Astrocyte (in vitro differentiated cells and primary cell): ENCODE measurements at places on chromosomes 1 and 21. TPM values are rescaled to one million over a fixed set of nuclear protein-coding genes. Genes with fewer than 3 reads are reported as not detected.

- peak; percentile 46 for DNase-seq
These were observed 9.3 kb upstream of the PHGDH start for GRCh38 chr1:119702384-119702783.

DNA sequence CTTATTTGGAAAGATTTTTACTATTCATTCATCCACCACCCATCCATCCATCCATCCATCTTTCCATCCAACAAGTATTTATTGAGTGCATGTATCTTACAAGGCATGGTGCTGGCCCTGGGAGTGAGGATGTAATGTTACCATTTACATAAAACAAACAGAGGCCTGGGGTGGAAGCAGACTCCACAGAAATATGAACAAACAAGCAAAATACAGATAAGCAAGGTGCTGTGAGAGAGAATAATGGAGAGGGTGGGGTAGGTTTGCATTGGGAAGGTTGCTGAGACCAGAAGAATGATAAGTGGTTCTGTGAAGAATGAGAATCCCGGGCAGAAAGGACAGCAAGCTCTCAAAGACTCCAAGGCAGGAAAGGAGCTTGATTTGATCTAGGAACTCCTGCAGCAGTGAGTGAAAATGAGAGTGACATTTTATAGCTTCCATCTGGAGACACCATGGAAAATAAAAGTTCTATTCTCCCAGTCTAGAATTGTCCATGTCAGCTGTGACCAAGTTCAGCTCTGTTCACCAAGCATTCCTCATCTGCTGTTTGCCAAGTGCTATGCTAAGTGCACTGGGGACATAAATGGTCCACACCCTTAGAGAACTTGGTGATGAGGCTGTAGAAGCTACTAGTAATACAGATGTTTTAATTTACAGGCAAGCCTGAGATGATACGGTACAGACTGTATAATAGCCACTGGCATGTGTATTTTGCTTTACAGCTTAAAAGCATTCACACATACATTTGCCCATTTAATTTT lies 75.3 kb downstream of the PEX14 start:
- DNase-seq, result no peak

GRCh38 chr1:92480200-92480812 lies 6.4 kb downstream of the GFI1 start:
- DNase-seq, result no peak

FAM163A gene
- not detected in 2 replicates for total RNA-seq

- DNase-seq, result no peak
These were observed 252.1 kb downstream of the MATN1 start for GRCh38 chr1:30471307-30471706.

DNA sequence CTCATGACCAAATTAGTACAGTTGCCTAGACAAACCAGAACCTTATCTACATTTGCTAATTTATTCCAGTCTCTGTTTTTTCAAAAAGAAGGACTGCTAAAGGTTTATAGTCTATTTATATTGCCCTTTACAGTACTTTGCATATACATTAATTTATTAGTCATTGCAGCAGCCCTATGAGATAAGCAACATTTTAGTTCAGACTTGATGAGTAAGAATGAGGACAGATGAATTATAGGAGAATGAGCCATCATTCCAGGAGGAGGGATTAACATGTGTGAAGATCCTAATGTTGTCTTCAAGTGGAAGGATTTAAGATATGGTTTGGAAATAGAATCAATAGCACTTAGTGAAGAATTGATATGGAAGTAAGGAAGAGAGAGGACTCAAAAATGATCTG lies 152.4 kb downstream of the KCTD3 start:
- DNase-seq, result no peak

GRCh38 chr1:241423541-241424479 lies 66.8 kb upstream of the RGS7 start:
- DNase-seq, result peak; percentile 27

KCNA3 gene
- total RNA-seq, result 0.09 TPM in 1 of 2 replicates, not detected in the other

MAP1LC3C gene
- 3.4 and 9.9 TPM in 2 replicates for total RNA-seq

RNASEL gene
- total RNA-seq, result 1.8 and 2.5 TPM in 2 replicates

- no peak for DNase-seq
These were observed 6.5 kb downstream of the FMO5 start for GRCh38 chr1:147218606-147219005.

FGGY gene
- 6.8 and 8.3 TPM in 2 replicates for total RNA-seq

DIP2A gene
- total RNA-seq, result 33.0 and 35.4 TPM in 2 replicates

- DNase-seq, result no peak
These were observed 485.4 kb upstream of the LRRC7 start for GRCh38 chr1:69082312-69082711.

- DNase-seq, result peak; percentile 79
These were observed 5.1 kb upstream of the GNG12 start for GRCh38 chr1:67838180-67838910.

DNA sequence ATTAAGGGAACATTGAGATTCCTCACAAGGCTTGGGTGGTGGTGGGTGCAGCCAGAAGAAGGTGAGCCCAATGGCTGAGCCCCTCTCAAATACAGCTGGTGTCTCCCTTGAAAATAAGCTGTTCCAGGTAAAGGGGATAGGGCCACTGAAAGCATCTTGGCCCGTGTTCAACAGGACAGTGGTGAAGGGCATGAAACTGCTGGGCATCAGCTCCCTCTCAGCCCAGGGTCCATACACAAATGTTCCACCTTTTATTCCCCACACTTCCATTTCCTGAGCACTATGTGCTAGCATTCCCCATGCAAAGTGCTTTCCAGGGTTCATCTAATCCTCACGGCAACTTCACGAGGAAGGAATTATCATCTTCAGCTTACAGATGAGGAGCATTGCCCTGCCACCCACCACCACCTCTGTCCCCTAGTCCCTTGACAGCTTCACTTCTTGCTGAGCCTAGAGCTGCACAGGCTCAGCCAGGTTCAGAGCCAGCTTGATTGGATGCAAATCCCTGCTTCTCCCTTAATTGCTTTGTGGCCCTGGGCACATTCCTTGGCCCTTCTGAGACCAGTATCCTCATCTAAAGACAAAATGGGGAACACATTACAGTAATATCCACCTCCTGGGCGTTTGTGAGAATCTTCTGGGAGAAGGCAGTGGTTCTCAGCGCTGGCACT lies 9.6 kb downstream of the TAGLN2 start:
- DNase-seq, result no peak

DNA sequence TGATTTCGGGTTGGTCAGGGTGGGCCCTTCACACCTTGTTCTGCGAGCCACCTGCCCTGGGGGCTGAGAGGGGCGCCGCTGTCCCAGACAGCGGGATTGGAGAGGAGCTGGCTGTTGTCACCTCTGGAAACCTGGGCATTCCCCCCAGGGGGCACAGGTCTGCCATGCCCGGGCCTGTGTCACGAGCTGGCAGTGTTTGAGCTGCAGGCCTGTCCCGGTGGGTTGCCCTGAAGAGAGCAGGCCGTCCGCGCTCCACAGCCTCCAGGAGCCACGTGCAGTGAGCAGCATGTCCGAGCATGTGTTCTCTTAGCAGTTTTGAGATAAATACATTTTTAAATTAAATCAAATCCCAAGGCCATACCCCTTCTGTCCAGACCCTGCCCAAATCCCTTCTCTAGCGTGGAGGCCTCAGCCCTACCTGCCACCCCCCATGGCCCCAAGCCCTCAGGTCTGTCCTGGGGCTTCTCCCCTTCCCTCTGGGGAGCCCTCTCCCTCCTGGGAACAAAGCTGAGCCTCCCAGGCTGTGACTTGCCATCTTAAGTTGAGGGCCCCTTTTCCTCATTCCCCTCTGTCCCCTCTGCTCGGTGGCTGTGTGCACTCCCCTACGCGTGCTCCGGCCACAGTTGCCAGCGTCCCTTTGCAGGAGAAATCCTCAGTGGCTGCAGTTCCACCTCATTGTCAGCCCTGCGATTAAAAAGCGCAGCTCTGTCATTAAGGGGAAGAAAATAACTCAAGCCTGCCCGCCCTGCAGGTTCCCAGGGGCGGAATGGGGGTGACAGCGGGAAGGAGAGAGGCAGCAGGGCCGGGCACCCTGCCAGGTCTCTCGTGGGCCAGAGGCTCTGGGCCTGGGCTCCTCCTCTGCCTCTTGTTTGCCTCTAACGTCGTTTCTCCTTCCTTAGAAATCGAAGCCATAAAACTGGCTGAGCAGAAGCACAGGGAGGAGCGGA lies 26.6 kb downstream of the SLX9 start:
- no peak for DNase-seq

DNA sequence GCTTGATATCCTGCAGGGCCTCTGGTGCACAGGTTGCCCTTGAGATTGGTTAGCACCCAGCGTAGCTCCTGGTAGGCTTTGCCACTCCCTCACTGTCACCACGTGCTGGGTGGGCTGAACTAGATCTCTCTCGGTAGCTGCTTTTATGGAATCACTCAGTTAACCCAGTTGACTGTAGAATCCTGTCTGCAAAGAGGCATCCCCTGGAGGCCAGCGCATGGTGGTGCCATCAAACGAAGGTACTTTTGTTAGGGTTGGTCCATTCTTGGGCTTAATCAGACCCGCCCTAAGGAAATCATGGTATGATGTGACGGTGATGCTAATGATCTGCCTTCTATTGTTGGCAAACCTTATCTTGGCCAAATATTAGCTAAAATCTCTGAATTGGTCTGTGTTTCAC lies 153.4 kb downstream of the GALNT2 start:
- no peak for DNase-seq

DNA sequence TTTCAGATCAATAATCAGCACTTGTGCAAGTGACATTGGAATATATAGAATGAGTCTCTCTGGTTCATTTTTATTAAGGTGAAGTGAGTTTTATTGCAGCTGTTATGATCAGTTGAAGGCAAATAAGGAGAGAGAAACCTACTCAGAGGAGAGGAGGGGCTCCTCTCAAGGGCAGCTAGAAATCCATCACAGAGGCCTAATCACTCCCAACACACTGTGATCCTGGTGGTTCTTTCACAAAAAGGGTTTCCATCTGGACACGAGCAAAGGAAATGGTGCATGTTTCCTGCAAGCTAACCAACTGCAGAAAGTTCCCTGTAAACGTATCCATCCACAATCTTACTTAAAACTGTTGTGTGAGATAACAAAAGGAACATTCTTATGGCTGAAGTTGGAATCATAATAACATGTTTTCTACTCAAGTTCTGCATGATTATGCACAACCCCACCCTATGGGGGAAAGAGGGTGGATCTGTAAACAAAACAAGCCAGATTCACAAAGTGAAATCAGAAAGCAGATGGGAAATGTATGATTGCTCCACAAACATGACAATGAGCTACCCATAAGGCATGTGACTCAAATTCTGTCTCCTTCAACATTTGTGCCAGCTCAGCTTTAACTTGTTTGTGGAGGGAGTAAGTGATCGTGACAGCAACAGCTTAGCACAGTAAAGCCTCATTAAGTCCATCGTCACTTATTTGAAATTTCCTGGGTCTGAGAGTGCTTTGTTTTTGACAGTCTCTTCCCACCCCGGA lies 141.2 kb upstream of the ST6GALNAC5 start:
- no peak for DNase-seq
